ENCODE measurements at places on chromosomes 5 and 9.

- no peak for DNase-seq
Observed at GRCh38 chr9:4386819-4387218, 87.0 kb upstream of the GLIS3 start.

DNA sequence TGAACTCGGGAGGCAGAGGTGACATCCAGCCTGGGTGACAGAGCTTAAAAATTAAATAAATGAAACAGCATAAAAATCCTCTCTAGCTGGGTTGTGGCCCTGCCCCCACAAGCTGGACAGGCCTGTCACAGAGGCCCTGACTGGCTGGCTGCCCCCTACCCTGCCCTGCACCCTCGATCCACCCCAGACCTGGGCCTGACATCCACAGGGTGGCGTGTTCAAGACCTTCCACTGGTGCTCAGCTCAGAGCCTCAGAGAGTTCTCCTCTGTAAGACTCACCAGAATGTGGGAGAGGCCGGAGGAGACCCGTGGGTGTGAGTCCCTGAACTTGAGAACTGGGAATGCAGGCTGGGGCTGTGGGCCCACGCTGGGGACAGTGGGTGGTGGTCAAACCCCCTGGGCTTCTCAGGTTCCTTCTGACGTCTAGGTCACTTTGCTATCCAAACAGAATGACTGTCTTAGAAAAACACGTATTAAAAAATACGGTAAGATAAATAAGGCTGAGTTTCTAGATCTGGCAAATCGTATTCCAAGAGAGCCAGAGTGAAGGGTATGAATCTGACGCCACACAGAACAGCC is 9.7 kb upstream of the WDR38 start:
- DNase-seq = no peak

GRCh38 chr5:116415182-116415581 is 159.4 kb downstream of the SEMA6A start:
- DNase-seq = no peak

- DNase-seq = peak; percentile 80
Observed at GRCh38 chr9:35729700-35730485, 2.1 kb downstream of the TLN1 start.

DNA sequence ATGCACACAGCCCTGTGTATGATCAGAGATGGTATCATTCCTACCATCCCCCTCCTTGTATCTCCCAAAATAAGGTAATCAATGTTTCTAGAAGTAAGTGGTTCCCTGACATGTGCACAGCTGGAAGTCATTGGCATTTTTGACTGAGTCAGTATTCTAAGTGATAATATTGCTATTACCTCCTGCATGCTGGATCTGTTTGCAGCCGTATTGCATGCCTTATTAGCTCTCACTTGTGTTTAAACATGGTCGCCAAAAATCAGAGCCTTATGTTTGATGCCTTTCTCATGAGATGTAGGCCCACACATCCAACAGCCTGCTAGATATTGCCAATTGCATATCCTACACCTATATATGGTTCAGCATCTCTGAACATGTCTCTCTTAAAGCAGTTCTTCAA is 254.3 kb downstream of the CDH12 start:
- no peak for DNase-seq

DNA sequence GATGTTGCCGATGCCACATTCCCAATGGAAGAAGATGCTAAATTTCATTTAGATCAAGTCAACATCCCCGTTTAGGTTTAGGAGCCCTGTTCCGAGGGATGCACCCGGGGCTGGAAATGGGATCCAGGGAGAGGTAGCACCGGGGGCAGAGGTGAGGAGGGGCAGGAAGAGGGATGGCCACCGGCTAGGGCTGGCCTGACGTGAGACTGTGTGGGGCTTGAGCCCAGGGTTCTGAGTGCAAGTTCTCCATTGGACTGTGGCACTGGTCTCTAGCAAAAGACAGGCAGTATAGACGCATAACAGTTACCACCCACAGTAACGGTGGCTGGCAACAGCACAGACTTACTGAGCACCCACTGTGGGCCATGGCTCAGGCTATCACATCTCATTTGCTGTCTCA is 209.0 kb upstream of the MVB12B start:
- DNase-seq = no peak

- DNase-seq = no peak
Observed at GRCh38 chr9:124593200-124593599, 86.0 kb upstream of the NR5A1 start.

DNA sequence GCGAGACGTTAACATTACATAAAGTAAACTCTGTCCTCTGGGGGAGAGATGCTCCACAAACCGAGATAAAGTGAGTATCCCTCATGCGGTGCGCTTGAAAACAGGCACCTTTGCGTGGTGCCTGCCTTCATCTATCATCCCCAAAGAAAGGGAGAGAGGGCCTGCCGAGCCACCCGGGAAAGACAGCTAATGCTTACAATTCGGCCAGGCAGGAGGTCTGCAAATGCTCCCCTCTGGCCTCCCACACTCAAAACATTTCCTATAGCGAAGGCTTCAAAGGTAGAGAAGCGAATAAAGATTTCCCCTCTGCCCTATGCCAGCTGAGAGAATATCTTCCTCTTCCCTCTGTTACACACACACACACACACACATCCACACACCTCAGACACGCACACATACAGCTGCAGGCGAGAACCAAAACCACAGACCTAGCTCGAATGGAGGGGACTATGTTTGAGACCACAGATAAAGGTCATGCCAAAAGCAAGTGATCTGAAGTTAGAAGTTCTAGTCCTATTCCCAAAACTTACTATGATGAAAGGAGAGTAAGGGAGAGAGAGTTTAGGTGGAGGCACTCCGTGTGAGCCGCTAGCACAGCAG is 132.8 kb downstream of the CRB2 start:
- DNase-seq = no peak

- no peak for DNase-seq
Observed at GRCh38 chr9:69427286-69427685, 102.3 kb downstream of the ENTREP1 start.

DNA sequence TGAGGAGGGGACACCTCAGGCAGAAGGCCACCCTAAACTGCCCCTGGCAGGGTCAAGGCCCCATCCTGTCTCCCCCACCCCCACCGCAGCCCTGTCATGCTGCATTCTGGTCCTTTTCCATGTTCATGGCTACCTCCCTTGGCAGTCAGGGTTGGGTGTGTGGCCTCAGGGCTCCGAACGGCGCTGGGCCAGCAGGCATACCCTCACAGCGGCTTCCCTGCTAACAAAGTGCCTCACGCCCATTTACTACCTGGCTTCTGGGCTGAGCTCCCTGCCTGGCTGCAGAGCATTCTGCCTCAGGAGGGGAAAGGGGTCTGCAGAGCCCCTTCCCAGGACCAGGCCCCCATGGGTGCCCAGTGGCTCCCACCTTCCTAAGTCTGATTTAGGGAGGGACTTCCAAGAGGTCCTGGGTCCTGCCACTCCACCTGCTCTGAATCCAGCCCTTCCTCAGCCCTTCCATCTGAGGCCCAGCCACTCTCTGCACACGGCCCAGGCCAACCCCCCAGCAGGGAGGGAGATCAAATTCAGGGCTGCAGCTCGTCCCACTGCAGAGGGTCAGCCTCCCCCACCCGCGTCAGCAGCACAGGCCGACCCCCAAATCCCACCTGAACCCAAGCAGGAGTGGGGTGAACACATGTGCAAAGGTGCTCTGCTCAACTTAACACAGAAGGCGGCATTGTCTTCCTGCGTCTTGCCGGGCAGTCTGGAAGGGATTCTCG is 115.9 kb upstream of the PHYKPL start:
- no peak for DNase-seq

GRCh38 chr5:126869005-126869451 is 92.1 kb downstream of the LMNB1 start:
- DNase-seq = no peak
